ENCODE measurements at places on chromosomes 11 and 22.

DNA sequence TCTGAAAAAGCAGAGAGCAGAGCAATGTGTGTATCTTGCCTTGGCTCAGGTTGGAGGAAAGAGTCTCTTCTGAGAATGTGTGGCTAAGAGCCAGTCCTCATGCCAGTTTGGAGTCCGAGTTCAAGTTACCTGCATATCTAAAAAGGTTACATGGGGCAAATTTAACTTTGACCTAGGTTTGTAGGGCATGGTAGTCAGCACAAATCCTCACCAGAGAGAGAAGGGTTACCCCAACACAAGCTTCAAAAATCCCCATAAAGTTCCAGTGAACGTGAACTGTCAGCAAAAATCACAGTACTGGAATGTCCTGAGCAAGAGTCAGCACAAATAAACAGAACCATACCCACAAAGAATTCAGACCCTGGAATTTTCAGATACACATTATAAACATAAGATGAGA, 13.8 kb downstream of the SDHD start:
- no peak for DNase-seq

DNA sequence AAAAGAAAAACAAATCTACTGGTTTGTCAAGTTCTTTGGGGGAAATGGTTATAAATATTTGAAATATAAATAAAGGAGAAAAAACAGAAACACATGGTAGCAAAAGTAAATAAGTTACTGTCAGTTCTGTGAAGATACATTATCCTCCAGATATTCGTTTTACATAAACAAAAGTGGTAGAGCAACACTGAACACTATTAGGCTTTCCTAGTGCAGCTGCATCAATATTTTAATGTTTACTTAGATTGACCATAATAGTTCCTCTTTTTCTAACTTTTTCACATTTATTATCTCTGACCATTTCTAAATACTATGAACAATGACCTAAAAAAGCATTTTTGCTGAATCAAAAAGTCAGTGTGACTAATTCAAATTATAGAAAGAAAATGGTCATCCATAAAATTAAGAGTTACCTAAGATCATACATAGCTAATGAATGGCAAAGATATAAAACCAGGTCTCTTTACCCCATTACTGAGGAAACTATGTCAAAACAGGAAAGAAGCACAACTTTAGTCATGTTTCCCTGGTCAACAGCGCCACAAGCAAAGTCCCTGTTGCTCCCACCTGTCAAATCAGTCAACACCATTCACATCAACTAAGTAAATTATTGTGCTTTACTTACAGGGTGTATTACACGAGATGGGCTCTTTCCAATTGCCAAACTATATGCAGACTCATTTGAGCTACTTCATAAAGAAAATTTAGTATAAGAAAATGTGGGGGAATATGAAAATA, 38.5 kb downstream of the SBF2 start:
- peak; percentile 1 for DNase-seq

DNA sequence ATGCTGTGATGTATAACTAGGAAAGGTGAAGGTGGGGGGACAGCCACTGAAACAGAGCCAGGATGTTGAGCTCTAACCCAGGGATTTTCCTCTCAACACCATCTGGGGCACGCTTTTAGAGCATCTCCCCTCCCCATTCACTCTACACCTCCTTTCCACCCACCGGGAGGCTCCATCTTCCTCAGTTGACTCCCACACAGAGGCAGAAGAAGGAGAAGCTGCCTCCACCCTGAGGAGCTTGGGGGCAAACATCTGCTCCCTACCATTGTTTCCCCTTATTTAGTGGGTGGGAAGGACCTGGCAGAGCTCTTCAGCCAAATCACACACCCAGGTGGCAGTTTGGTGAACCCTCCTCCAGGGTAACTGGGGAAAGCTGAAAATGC, 50.0 kb upstream of the ADA2 start:
- peak; percentile 25 for DNase-seq

GRCh38 chr11:61173456-61173855, 12.2 kb upstream of the VPS37C start:
- DNase-seq = no peak

- DNase-seq = no peak
These were observed 138.4 kb downstream of the BRD1 start for GRCh38 chr22:49689255-49689770.

DNA sequence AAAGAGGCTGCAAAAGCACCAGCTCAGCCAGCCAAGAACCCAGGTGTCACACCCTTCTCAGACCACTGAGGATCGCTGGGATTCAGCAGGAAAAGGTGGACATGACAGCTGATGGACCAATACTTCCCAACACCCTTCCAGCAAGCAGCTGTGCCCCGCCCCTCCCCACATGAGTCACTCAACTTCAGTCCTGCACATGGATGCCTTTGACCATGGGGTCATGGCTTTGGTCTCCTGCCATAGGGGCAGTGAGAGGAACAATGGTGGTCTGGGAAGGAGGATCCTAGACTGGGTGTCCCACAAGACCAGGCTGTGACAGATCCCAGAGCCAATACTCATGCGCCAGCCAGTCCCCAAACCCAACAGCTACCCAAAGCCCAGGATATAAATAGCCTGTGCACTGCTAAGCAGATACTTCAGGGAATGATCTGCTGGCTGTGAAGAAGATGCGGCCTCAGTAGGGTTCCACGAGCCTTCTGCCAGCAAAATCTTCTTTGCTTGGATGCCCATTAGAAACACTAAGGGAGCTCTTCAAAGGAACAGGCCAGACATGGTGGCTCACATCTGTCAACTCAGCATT, 5.5 kb upstream of the RGL4 start:
- DNase-seq = no peak

- DNase-seq = no peak
These were observed 34.4 kb downstream of the CCDC34 start for GRCh38 chr11:27328614-27329013.

DNA sequence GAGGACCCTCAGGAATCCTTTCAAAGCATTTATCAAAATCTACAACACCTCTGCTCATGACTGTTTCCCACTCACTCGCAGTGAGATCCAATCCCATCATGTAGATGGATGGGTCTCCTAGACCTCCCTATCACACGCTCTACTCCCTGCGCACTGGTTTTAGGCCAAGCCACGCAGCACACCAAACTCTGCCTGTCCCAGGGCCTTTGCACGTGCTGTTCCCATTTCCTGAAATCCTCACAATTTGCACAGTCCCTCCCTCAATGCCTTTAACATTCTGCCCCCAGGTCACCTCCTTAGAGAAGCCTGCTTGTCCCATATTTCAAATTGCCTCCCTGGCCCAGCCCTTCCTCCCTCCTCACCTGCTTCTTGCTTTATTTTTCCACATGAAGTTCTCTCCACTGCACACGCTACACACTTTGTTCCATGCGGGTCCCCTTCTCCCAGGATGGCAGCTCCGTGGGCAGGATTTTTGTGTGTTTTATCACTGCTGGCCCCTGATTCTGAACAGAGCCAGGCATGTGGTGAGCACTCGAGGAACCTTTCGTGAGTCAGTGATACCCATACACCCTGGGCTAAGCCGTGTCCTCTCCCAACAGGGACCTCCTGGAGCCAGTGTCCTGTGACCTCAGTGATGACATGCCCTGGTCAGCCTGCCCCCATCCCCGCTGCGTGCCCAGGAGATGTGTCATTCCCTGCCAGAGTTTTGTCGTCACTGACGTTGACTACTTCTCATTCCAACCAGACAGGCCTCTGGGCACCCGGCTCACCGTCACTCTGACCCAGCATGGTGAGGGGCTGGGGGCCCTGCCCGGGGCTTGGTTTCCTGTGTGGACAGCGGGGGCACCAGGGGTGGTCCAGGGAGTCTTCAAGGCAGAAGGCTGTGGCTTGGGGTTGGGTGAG, 12.2 kb downstream of the CSF2RB start:
- no peak for DNase-seq

DNA sequence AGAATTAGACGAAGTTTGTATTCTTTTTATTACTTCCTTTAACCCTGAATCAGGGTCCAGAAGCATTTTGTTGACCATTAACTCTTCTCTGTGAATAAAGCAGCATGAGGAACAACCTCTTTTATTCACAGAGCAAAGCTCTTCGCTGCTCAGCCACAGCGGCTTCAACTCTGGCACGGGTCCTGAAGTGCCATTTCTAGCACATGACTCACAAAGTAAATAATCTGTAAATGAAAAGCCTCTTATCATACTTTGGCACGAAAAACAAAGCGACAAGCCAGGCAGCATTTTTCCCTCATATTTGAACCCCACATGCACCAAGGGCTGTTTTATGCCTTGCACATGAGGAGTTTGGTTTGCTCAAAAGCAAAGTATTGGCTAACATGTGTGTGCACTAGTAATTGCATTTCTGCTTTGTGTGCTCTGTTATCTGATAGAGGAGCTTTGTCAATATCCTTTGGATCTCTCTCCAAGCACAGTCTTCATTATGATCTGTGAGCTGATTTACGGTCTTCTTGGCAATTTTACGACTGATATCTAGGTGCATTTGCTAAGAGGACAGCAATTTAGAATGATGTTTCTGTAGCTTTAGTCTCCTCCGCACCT, 33.0 kb upstream of the APOBEC3A start:
- DNase-seq = no peak

All from suppressor macrophage (primary cell).